ENCODE measurements at places on chromosomes 12 and 14.

- no peak for DNase-seq
These were observed 49.3 kb downstream of the SLC25A21 start for GRCh38 chr14:37122919-37123639.

DNA sequence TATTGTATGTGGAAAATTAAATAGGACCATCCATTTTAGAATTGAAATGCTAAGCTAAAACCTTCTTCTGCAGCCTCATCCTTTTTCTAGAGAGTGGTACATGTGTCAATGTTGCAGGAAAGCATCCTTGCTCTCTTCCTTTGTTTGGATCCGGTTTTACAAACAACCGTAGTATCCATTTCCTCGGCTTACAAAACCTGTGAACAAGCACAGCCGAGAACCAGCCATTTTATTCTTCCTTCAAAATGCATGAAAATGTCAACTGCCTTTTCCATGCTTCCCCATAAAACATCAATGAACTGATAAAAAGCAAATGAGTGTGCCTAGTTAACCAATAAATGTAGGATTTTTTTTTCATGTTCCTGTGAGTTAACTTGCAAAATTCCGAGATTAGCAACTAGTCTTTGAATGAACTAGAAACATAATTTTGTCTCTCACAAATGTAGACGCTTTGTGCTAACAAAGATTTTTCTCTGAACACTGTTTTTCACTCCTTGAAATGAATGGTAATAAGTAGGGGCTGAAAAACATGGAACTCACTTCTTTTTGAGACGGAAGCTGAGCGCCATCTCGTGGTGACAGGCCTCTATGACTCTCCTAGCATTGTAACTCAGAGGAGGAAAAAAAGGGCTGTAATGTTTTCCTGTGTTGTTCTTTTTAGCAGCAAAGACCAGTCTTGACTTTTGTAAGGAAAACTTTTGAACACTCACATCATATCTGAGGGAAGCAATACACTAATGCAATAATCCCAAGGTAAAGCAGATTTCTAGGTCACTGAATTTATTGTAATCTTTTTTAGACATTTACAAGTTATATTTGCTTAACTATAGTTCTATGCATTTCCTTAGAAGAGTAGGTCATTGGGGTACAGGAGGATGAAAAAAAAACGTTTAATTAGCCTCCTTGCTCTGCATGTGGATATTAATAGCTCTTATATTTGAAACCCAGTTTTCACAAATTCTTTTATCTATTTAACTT lies 157.4 kb upstream of the FOXG1 start:
- peak; percentile 41 for DNase-seq

GRCh38 chr12:118124333-118124874 lies 11.5 kb upstream of the PEBP1 start:
- DNase-seq = no peak

GRCh38 chr14:38808734-38809455 lies 294.1 kb downstream of the SEC23A start:
- DNase-seq = no peak

DNA sequence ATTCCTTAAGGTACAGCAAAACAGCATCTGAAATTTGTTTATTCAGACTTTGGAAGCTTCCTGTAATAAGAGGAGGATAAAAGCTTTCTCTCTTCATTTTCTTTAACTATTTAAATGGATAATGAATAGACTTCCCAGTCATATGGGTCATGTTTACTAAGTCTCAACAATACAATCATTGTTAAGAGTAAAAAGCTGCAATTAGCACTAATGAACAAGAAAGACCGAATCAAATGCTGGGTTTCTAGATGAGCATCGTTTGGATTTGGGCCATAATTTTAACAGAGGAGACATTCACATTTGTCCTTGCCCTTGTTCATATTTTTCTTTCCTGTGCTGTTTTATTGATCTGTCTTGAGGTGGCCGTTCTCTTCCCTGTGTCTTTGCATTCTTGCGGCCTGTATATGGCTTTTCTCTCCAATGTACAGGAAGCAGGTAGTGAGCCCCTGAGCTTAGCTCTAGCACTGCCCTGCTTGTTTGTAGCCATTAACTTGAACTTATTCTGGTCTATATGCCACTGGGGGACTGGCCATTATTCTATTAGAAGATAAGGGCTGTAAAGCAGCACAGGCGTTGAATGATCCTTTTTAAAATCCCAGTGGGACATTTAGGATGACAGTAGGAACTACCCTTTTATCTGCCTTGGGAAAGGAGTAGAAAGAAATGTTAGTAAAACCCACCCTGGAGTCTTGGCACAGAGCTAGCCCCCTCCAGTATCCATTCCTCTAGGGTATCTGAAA lies 34.6 kb downstream of the ABHD12B start:
- DNase-seq = no peak

GRCh38 chr12:119036878-119037825 lies 55.8 kb downstream of the SRRM4 start:
- no peak for DNase-seq

GRCh38 chr12:20527417-20528163 lies 159.3 kb downstream of the PDE3A start:
- no peak for DNase-seq

DNA sequence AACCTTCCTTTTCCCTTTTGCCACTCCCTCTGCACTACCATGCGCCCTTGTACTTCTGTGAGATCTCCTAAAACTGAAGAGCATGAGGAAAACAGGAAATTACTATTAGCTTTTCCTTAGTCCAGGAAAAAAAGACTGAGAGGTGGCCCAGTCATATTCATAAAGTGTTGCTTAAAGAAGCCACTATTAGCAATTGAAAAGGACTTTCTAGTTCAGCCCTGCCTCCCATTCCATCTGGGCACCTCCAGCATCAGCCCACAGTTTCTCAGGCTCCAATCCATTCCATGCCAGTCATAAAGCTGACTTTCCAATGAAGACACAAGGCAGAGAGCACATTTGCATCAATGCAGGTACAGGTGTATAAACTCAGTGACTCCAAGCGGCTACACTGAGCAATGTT lies 19.9 kb upstream of the AMIGO2 start:
- no peak for DNase-seq
